ENCODE measurements at places on chromosomes 16 and 17.

GRCh38 chr17:43216762-43217613 lies 5.3 kb downstream of the TMEM106A start:
- no peak for DNase-seq

- no peak for DNase-seq
Measured at GRCh38 chr17:79619636-79620206, 8.9 kb upstream of the RBFOX3 start.

- DNase-seq: no peak
Measured at GRCh38 chr16:20372701-20373100, 20.2 kb upstream of the UMOD start.

DNA sequence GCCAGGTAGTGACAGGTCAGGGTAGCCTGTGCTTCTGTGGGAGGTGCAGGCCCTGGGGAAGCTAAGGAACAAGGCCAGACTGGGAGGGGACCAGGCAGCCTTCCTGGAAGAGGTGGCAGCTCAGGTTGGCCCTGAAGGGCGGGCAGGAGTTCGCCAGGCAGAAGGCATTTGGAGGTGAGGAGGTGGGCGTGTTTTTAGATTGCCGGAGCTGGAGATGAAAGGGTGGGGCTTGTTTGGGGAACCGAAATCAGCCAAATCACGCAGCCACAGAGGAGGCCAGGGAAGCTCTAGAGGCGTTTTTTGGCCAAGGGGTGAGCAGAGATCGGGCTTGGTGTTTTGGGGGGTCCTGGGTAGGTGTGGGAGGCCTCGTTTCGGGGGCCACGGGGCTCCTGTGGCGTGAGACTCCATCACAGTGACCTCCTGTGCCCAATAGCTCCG lies 7.6 kb downstream of the ADCY7 start:
- no peak for DNase-seq

GRCh38 chr16:80547145-80547544 lies 6.4 kb downstream of the DYNLRB2 start:
- DNase-seq: no peak

DNA sequence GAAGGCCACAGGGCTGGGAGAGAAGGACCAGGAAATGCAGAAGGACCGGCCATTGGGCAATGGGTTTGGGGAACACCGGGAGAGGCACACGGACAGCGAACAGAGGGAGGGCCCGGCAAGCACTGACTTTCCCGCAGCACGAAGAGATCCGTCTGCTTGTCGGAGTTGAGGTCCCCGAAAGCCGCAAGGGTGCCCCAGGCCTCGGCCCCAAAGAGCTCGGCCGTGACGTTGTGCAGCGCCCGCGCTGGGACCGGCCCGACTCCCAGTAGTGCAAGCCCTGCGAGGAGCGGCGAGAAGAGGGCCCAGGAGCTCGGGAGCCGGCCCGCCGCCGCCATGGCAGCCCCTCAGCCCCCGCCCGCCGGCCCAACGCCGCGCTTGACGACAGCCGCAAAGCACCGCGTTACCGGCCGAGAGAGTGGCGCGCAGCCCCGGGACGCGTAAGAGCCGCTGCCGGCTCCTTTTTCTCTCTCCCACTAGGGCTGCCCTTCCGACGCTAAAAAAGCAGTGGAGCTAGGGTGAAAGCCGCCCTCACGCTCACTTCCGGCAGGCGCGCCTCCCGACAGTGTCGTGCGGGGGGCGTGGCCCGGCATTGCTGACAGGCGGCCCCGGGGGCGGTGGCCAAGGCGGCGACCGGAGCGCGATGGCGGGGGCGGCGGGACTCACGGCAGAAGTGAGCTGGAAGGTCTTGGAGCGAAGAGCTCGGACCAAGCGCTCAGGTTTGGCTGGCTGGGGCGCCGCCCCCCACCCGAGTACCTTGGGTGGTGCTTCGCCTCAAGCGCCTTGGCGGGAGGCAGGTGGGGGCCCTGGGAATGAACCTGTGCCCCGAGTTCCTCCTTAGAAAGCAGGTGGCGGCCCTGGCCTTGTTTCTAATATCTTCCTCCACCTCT lies at the start of the genes ITFG1 and PHKB:
ITFG1 (minus strand) TSS at position 353 of the 887 bp plus-strand sequence; CDS start at position 335, 18 bp downstream.
PHKB (plus strand) TSS at position 621 of the 887 bp plus-strand sequence; CDS start at position 641, 20 bp downstream.
- DNase-seq: peak; percentile 90

DNA sequence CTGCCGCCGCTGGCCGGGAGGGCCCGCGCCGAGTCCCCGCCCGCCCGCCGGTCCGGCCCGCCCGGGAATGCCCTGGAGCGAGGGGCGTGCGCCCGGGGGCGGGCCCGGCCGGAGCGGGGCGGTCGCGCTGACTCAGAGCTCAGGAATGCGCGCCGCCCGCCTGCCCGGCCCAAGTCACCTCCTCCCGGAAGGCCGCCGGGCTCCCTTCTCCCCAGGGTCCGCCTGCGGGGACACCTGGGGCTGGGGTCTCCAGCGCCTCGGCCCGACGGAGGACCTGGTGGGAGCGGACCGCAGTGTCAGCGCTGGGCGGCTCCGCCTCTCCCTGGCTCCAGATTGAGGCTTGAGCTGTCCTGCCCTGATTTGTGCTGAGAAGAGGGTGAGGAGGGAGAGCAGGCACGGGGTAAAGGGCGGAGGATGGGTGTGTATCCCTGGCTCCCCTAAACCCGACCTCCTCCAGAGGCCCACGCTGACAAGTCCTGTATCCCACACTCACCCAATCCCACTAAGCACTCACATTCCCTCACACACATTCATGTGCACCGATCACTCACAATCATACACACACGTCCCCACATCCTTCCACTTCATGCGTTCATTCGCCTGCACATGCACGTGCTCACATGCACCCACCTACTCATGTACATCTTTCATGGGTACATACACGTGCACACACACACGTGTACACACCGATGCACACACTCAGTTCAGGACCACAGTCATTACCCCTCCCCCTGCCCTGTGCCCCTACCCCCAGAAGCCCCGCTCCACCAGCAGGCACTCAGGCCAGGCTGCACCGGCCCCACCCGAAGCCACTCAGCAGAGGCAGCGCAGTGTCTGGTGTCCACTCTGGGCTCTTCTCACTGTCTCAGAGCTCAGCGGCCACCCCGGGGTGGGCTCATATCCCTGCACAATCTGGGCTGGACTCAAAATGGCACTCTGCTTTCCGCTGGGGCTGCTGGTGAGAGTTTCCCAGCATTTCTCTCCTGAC lies at the start of gene RHBDF1:
RHBDF1 (minus strand) TSS at position 71 of the 988 bp plus-strand sequence. CDS start 7,616 bp downstream, outside the sequence.
- DNase-seq: peak; percentile 91

All from urothelium cell line (cell line).